ENCODE measurements at places on chromosomes 7 and 10.

- DNase-seq: no peak
Observed at GRCh38 chr7:121343302-121343701, 14.5 kb downstream of the WNT16 start.

DNA sequence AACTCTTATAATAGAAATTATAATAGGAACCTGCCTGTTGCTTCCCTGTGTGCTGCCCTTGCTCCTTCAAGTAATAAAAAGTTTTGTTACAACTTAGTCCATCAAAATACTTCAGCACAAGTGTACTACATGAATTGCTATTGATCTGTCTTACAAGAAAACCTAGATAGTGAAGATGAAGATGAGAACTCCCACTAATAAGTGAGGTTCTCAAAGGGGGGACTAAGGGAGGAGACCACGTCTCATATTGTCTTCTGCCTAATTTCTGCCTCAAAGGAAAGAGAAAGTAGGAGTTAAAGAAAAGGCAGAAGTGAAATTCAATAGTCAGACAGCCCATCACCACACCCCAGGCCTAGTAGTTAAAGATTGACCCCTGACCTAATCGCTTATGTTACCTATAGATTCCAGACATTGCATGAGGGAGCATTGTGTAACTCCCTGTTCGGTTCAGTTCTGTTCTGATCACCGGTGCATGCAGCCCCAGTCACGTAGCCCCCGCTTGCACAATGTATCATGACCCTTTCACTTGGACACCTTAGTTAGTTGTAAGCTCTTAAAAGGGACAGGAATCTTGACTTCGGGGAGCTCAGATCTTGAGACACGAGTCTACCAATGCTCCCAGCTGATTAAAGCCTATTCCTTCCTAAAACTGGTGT, 18.2 kb upstream of the CHST3 start:
- DNase-seq: no peak

- no peak for DNase-seq
Observed at GRCh38 chr7:50367100-50367499, 62.6 kb downstream of the IKZF1 start.

DNA sequence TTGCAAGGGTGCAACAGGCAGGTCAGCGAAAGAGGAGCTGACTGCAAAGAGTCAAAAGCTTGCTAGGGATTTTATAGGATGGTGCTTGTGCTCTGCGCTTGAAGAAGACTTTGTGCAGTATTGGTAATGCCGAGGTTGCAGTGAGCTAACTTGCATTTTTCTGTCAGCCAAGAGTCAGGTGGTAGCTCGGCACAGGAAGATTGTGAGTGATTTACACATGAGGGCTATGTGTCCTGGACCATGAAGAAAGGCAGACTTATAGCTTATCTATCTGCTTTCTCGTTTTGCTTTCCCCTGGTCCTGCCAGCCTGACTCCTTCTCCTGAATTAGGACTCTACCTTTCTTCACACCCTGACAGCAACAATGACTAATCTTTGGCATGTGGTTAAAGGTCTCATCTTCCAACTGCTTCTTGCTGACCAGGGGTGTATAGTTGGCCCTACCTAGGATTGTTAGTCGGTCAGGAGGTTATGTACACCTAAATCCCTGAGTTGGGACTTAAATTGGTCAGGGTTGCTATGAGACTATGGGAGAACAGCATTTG, 4.1 kb upstream of the SYPL1 start:
- no peak for DNase-seq

GRCh38 chr7:492714-493065, 27.0 kb downstream of the PDGFA start:
- no peak for DNase-seq

GRCh38 chr7:151225948-151226510, 976 bp downstream of the ABCF2 start:
- DNase-seq: no peak

GRCh38 chr7:42381161-42381560, 144.2 kb upstream of the GLI3 start:
- no peak for DNase-seq

DNA sequence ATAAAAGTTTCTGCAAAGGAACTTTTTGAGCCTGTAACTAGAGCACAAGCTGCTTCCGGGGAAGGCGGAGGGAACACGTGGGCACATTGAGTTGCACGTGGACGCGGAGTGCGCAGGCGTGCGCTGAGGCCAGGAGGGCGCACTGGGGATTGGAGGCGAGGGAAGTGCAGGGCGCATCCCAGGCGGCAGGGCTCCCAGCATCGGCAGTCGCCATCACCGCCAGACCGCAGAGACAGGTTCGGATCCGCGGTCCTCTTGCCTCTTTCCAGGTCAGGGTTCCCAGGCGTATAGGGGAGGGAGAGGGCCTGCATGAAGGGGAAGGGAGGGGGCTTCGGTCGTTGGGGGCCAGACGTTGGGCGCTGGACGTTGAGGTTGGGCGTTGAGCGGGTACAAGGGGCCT, at the start of gene TDRD1:
TDRD1 (plus strand) TSS at position 206 of the 400 bp plus-strand sequence. CDS start 8,479 bp downstream, outside the sequence.
- DNase-seq: no peak

GRCh38 chr7:141406347-141406746, 144.9 kb upstream of the AGK start:
- DNase-seq: no peak

DNA sequence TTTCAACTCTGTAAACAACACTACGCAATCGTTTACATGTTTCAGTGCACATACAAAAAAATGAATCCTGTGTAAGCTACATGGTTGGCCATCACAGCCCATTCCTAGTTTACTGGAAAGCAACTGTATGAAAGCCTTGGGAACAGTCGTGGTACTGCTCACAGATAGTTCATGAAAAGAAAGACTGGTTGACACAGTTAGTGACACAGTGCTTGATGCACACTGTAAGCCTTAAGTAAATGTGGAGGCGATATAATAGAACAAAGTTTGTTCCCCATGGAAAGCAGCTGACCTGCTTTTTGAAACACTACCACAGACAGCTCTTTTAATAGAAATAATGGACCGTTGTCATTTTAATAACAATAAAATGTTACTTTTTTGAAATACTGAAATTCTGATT, 5.1 kb downstream of the CACNA2D1 start:
- DNase-seq: no peak

DNA sequence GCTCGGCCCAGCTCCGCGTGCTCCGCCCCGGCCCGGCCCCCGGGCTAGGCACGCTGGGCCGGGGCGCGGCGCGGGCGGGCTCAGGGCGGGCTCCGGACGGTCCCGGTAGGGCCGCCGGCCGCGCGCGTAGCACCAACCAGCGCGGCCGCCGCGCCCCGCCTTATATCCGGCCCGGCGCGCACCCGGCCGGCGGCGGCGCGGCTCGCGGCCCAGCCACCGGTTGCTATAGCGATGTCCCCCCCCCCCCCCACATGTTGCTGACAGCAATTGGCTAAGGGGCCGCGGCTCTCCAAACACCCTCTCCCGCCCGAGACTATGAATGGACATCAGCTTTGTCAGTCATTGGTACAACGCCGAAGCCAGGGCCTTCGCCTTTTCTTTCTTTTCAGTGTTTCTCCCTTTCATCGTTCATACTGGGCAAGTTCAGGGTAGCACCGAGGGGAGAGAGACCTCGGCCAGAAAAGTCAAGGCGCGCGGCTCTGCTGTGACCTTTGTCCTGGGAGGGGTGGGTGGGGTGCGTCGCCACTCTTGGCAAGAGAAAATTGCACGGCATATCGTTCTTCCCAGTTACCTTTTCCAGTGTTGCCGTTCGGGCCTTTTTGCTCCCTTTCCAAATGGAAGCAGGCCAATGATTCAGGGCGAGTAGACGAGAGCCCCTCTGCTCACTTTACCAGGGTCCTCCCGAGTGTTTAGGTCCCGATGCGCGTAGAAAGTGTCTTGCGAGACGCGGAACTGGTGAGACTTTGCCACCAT, 354.2 kb downstream of the DNAJB6 start:
- peak; percentile 50 for DNase-seq
